NCI-H2081 (cell line): ENCODE measurements at places on chromosomes 13 and 19.

DNA sequence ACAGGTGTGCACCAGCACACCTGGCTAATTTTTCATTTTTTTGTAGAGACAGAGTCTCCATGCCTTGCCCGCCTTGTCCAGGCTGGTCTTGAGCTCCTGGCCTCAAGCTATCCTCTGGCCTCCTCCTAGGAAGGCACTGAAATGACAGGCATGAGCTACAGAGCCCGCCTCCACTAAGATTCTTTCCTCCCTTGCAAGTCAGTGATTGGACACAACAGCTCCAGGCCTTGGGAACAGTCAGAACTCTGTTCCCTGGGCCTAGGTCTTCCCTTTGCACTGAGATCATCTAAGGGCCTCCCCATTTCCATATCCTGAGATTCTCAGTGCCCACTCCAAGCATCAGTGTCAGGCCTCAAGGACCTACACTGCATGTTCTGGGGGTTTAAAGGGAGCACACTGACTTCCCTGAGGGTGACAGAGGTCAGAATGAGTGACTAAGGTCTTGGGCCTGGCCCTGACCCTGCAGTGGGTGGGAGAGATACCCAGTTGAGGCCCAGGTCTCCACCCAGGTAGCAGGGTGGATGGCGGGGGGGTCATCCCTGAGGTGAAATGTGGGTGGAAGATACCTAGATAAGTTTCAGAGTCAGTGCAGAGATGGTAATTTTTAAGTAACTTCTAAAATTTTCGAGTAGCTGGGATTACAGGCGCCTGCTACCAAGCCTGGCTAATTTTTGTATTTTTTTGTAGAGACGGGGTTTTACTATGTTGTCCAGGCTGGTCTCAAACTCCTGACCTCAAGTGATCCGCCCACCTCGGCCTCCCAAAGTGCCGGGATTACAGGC is 17.3 kb upstream of the ERCC1 start:
- DNase-seq = no peak

DNA sequence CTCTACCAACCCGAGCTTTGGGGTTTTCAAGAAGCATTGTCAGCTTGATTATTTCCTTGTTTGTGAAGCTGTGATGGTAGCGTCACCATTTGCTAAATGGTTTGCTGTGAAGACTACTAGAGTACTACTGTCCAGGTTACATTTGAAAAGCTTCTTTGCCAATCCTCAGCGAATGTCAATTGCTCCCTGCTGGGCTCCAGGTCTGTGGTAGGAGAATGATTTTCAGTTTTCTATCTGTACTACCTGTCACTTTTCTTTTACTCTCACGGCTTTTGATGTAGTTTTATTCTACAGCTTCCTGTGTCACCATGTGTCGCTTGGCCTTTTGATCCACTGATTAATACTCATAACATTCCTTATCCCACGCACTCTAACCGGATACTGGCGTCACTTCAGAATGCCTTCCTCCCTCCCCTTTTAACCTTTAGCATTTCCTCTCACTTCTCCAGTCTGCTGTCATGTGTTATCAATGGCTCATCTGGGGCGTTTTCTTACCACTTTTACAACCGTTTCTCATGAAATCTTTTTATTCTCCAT is 7.5 kb upstream of the GPR183 start:
- peak; percentile 38 for DNase-seq

GRCh38 chr13:23956106-23956505 is 58.8 kb upstream of the C1QTNF9B start:
- DNase-seq = no peak

- no peak for DNase-seq
Observed at GRCh38 chr13:110559429-110559943, 2.0 kb downstream of the RAB20 start.

- DNase-seq = no peak
Observed at GRCh38 chr13:92379371-92379770, 847.2 kb upstream of the GPC6 start.
